ENCODE measurements at places on chromosomes 12 and 14.

GRCh38 chr12:110885152-110885840 is 35.1 kb downstream of the MYL2 start:
- DNase-seq = no peak

DNA sequence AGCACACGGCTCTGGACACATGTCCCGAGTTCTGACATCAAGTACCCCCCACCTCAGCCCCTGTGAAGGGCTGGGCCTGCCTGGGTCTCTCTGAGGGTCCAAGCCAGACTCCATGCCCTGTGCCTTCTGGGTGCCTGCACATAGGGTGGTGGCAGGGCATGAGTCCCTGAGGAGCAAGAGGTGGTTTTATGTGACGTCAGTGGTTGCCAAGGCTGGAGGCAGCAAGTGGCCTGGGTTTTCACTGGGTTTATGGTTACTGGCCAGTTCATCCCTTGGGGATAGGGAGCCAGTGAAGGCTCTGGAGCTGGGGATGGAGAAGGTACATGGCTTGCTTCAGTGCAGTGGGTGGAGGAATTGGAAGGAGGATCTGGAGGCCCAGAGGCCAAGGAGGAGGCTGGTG is 51.1 kb upstream of the EML1 start:
- no peak for DNase-seq

DNA sequence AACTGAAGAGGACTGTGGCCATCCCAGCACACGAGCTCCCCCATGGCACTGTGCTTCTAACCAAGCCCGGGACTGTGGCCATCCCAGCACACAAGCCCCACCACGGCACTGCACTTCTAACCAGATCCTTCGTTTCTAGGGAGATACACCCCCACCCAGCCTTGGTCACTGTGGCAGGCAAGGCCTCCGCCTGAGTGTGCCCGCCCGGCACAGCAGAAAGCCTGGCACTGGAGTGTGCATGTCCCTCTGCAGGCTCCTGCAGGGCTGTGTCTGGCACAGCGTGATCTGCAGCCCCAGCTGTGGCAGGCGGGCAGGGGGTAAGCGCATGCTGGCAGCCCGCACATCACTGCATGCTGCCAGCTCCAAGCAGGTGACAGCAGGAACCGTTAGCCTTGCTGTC is 49.8 kb downstream of the CCDC85C start:
- DNase-seq = no peak

- DNase-seq = no peak
Observed at GRCh38 chr12:100964028-100964427, 169.5 kb downstream of the ANO4 start.

DNA sequence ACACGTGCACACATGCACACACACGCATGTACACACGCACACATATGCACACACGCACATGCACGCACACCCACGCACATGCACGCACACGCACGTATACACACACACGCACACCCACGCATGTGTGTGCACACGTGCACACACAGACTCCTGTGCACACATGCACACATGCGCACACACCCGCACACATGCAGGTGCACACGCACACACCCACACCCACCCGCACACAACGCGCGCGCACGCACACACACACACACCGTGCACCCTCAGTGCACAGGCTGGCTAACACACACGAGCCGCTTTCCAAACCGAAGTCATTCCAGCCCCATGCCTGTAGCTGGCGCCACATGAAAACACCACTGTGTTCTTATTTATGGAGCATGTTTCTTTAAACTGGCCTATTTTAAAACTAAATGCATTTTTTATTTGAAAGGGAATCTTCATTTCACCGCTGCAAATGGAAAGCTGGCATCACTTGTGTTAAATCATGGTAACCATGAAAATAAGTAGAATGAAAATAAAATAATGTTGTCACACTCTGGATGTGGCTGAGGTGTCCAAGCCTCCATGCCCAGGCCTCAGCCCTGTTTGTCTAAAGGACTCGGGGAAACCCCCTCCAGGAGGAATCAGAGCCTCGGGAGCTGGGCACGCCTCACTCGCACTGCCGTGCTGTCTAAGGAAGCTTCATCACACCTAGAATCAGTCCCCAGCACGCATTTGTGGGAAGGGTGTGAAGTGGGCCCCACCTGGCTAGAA is 45.1 kb downstream of the GALNT9 start:
- DNase-seq = no peak

GRCh38 chr12:47307680-47308399 is 228.1 kb upstream of the AMIGO2 start:
- peak; percentile 19 for DNase-seq

DNA sequence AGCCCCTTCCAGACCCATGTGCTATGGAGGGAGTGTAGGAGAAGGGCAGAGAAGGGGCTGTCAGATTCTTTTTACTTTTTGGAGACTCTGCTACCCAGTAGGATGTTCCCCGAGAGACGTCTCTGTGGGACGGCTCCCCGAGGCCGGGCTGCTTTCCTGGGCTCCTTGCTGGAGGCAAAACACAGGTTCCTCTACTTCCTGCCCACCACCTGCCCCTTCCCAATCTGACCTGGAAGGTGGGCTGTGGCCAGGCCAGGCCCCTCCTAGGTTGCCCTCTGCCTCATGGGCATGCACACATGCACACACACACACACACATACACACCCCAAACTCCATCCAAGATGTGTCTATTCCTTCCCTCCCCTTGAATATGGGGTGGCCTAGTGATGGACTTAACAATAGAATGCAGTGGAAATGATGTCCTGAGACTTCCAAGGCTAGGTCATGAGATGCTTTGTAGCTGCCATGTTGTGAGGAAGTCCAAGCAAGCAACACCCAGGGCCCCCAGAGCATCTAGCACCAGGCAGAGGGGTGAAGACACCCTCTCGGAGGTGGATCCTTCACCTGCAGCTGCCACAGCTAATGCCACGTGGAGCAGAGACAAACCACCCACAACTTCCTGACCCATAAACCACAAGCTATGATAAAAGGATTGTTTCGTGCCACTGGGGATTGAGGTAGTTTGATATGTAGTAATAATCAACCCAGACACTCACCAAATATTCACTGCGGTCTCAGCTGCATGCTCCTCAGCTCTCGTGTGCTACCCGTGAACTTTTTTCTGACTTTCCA is 1.6 kb upstream of the ASB2 start:
- peak; percentile 19 for DNase-seq

- DNase-seq = no peak
Observed at GRCh38 chr14:80988735-80989429, 33.5 kb downstream of the TSHR start.

GRCh38 chr14:60163693-60164092 is 1.5 kb downstream of the DHRS7 start:
- no peak for DNase-seq

GRCh38 chr12:102806110-102806509 is 110.9 kb downstream of the PAH start:
- no peak for DNase-seq

- DNase-seq = no peak
Observed at GRCh38 chr12:81077686-81078441, at the start of gene ACSS3. Gene ACSS3, plus strand, starts transcription at chr12:81078079. Its CDS starts 42 bp downstream, at chr12:81078121.

- no peak for DNase-seq
Observed at GRCh38 chr12:92462049-92462448, 240.7 kb upstream of the PLEKHG7 start.

- DNase-seq = no peak
Observed at GRCh38 chr12:27478949-27479348, 32.4 kb downstream of the SMCO2 start.

DNA sequence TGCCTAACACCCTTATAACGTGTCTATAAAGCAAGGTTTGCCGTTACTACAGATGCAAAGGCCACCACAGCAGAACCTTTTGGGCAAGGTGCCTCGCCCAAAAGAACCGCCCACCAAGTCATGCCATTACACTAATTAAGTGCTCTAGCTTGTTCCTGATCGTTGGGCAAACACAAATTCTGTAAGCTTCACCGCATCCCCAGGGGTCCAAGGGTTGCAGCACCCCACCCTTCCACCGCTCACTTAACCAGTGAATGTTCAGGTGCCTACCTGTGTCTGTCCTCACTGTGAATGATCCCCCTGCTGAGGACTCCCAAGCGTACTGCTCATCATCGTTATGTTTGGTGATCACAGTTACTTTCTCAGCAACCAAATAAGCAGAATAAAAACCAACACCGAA is 1.4 kb downstream of the HSP90AA1 start:
- no peak for DNase-seq

- no peak for DNase-seq
Observed at GRCh38 chr14:103862393-103862782, 15.0 kb upstream of the PPP1R13B start.

DNA sequence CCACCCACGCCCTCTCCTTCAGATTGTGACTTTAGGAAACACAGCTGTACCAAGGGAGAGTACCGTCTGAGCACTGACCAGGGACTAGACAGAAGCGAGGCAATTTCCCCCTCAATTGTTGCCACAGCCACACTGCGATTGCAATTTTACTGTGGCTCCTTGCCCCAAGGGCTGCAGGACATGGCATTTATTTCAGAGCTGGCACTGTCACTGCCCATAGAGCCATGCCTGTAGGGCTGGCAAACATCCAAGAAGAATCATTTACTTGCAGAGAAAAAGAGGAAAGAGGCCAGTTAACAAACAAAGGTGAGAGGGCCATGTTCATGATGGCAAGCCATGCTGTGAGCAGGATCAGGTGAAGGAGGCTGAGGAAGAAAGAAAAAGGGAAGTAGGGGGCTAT is 129.6 kb downstream of the EMP1 start:
- no peak for DNase-seq

- no peak for DNase-seq
Observed at GRCh38 chr12:96352161-96352835, 47.9 kb downstream of the CDK17 start.

GRCh38 chr14:81471062-81471461 is 62.6 kb downstream of the SEL1L start:
- DNase-seq = no peak

DNA sequence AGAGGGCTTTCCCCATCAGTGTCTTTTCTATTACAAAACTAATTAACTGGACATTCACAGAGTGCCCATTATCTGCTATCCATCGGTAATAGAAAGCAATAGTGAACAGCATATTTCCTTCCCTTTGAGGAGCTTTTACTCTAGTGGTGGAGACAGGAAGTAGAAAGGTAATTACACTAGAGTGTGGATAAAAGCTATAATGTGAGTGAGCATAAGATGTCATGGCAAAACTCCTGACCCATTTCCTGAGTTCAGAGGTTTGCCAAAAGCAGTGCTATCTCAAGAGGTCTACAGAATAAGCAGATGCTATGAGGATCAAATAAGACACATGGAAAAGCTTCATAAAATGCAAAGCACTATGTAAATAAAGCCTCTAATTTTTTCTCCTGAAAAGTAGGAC is 24.0 kb downstream of the TIMELESS start:
- DNase-seq = no peak

- no peak for DNase-seq
Observed at GRCh38 chr12:106107566-106107965, 31.2 kb downstream of the NUAK1 start.

GRCh38 chr12:124040737-124041136 is 67.7 kb downstream of the ZNF664 start:
- DNase-seq = no peak

DNA sequence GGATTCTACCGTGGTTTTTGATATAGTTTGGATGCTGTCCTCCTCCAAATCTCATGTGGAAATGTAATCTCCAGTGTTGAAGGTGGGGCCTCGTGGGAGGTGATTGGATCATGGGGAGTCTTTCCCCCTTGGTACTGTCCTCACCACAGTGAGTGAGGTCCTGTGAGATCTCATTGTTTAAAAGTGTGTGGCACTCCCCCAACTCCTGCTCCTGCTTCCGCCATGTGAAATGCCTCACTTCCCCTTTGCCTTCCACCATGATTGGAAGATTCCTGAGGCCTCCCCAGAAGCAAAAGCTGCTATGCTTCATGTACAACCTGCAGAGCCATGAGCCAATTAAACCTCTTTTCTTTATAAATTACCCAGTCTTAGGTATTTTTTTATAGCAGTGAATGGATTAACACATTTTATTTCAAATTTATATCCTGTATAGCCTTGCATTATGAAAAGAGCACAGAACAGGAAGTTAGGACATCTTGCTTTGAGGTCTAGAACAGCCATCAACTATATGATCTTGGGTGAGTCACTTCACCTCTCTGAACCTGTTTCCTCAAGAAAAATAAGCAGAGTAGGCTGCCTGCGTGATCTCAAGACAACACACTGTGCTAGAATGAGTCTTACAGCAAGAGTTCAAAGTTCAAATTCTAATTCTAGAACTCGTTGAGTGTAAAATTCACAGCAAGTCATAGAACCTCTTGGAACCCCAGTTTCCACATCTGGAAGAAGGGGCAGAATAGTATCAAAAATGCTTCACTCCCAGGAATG is 160.9 kb upstream of the EEA1 start:
- no peak for DNase-seq

DNA sequence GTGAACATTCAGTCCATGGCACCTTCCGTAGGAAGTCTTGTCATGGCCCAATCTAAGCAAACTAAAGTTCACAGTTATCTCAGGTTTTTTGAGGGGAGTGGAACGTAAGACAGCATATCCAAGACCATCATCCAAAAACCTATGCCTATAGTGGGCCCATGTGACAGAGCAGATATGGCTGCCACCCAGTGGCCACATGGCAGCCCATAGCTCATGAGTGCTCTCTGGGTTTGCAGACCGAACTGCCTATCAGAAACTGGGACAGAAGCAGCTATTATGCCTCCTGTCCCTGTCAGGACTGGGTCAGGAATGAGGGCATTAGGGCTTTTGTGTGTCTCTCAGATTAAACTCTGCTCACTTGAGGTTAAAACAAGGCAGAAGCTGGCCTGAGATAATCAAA is 503.7 kb downstream of the NRXN3 start:
- DNase-seq = no peak

- peak; percentile 6 for DNase-seq
Observed at GRCh38 chr14:92922883-92923743, at the start of gene CHGA. Gene CHGA, plus strand, starts transcription at chr14:92923150. Its CDS starts 210 bp downstream, at chr14:92923360.

DNA sequence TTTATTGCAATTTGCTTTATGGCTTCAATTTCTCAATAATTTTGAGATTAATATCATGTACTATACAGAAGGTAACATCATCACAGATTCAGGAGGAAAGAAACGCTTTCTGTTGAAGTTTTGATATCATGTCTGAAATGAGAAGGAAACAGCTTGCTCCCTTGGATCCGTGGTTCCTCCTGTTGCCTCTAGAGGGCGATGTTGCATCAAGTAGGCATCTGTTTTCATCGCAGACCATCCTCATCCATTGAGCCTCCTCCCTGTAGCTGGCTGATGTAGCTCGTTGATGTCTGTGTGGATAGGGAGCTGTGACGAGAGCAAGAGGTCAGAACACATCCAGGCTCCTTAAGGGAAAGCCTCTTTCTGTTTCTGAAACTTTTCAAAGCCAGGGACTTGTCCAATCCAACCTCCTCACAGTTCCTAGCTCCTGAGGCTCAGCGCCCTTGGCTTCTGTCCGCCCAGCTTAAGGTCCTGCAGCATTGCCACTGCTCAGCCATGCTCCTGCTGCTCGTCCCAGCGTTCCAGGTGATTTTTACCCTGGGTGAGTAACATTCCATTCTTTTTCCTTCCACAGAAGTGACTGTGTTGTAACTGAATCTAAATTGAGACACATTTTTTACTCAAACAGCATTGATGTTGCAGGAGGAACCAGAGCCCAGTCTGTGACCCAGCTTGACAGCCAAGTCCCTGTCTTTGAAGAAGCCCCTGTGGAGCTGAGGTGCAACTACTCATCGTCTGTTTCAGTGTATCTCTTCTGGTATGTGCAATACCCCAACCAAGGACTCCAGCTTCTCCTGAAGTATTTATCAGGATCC is 304.8 kb upstream of the OR4E1 start:
- DNase-seq = peak; percentile 28

Measured in activated naive CD4-positive, alpha-beta T cell (primary cell).